ENCODE measurements at places on chromosomes 13 and 19. TPM values are rescaled to one million over a fixed set of nuclear protein-coding genes. Genes with fewer than 3 reads are reported as not detected.

Gene LIN7B
- 20.4 TPM for total RNA-seq

Gene SIGLEC5
- not detected for total RNA-seq

Gene MEF2B
- total RNA-seq = not detected

Gene ABHD13
- total RNA-seq = 8.4 TPM

Gene SH2D3A
- total RNA-seq = not detected

Gene SYCN
- not detected for total RNA-seq

Gene LGALS14
- total RNA-seq = not detected

Gene DOCK6
- total RNA-seq = 2.2 TPM

Gene ZNF560
- not detected for total RNA-seq

Gene TUBGCP3
- total RNA-seq = 11.0 TPM

Gene KLK14
- total RNA-seq = not detected

Gene TMEM86B
- 0.16 TPM for total RNA-seq

Gene TTC9B
- total RNA-seq = not detected

Gene LGALS4
- total RNA-seq = not detected

Gene CCDC122
- 1.4 TPM for total RNA-seq

Gene KLK3
- not detected for total RNA-seq

Gene PRR20A
- not detected for total RNA-seq

Gene ICAM4
- total RNA-seq = not detected

Gene VSTM2B
- total RNA-seq = not detected

Gene KLF2
- 4.4 TPM for total RNA-seq
